ENCODE measurements at places on chromosomes 7 and 10.
A peak's percentile ranks its signal among the peaks of the same experiment; 100 is the strongest.

GRCh38 chr10:91328320-91328984, 81.7 kb upstream of the HECTD2 start:
- no peak for DNase-seq

DNA sequence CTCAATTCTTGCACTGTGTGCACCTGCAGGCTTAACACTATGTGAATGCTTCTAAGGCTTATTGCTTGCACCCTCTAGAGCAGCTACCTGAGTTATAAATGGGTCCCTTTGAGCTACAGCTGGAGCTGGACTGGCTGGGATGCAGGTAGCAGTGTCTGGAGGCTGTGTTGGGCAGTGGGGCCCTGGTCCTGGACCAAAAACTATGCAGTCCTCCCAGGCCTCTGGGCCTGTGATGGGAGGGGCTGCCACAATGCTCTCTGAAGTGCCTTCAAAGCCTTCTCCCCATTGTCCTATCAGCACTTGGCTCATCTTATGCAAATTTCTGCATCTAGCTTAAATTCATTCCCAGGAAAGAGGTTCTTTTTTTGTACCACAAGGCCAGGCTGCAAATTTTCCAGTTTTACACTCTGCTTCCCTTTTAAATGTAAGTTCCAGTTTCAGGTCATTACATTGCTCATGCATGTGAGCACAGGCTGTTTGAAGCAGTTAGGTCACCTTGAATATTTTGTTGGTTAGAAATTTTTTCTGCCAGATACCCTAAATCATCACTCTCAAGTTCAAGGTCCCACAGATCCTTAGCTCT, 26.0 kb downstream of the KBTBD2 start:
- no peak for DNase-seq

- no peak for DNase-seq
Observed at GRCh38 chr7:68688416-68689086, 909.7 kb upstream of the AUTS2 start.

DNA sequence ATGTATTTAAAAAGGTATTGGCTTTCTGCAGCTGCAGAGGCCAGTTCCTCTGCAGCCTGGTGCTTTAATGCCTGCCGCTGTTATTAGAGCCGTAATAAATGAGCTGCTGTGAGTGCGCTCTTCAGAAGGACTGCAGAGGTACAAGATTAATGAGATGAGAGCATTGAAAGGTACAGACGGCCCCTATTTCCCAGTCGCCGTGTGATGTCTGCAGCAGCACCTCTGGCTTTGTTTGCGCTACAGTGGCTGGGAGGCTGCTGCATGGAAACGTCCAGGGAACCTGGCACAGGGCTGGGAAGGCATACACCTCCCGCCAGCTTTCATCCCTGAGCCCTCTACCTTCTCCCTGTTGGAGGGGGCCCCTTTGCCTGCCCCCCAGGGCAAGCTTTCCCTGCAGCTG, 383.8 kb upstream of the ZMIZ1 start:
- no peak for DNase-seq

DNA sequence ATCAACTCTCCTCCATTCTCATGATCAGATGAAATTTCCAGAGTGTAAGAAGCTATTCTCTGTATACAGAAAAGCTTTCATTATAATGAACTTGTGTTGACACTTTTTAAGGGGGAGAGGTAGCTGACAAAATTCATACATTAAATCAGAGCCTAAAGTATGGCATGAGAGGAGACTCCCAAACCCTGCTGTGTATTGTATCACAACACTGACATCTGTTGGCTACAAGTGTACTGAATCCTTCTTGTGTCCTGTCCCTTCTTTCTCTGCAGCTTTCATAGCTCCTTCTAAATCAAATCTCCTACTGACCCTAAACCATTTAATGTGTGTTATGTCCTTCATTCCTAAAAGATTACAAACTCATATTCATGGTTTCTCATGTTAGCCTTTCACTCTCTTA, 70.9 kb downstream of the GCC1 start:
- no peak for DNase-seq

- DNase-seq: no peak
Observed at GRCh38 chr7:4774007-4774406, 1.4 kb upstream of the AP5Z1 start.

DNA sequence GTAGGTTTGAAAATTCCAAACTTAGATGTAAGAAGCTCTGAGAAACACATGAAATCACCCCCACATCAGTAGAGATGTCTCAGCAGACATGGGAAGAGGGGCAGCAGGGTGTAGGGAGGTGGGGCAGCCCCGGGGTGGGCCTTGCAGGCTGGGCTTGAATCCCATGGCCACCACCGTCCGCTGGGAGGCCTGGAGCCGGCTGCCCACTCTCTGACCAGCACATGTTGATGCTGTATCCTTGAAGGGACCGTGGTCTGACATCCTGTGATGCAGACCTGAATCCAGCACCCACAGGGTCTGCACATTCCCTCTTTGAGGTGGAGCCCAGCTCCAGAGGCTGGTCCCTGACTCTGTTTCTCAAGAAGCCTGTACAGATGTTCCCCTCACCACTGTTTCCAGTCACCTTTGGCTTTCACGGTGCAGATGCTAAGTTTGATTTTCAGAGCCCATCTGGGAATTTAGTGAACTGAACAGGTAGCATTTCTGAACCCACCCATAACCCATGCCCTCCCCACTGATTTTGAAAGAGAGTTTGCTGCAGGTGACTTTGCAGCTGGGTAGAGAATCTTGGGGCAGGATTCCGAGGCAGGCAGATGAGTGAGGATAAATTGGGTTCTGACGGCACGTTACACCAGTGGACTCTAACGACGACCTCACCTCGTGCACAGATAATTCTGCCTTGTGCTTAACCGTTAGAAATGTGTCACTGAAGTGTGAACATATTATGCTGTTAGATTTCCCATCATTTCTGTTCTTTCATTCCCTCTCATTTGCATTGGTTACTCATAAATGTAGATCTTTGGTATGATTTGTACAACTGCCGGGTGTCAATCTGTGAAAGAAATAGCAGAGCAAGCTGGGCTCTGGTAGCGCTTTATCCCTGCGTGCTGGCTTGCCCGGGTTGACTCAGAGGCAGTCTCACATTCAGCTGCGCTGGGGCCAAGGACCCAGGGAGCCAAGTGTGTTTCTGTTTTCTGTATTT, 45.7 kb downstream of the IKZF1 start:
- DNase-seq: peak; percentile 67

DNA sequence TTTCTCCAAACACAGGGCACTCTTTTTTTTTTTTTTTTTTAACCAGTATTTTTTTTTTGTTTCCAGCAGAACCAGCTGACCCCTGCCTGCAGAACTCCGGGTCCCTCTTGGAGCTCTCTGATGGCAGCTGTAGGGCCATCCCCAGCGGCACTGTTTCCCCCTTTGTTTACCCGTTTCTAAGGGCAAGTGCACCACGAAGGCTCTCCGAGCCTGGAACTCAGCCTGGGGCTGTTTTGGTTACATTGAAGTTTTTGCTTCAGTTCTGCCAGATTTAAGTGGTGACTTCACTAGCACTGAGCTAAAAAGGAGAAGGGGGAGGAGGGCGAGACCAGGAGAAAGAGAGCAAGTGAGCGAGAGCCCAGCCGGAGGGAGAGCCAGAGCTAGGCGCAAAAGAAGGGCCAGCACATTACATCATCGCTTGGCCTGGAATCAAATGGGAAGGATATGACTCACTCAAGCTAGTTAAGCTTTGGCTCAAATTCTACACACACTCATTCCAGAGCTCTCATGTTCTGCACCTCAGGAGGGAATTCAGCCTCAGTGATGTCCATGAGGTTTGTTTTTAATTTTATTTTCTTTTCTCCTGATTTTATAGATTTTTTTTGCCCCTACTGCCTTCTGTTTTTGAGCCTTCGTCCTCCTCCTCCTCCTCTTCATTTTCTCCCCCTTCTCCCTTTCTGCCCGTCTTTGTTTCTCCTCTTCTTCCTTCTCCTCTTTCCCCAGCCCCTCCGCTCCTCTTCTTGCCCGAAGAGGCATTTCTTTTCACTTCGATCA, 272.3 kb downstream of the TRIL start:
- no peak for DNase-seq

DNA sequence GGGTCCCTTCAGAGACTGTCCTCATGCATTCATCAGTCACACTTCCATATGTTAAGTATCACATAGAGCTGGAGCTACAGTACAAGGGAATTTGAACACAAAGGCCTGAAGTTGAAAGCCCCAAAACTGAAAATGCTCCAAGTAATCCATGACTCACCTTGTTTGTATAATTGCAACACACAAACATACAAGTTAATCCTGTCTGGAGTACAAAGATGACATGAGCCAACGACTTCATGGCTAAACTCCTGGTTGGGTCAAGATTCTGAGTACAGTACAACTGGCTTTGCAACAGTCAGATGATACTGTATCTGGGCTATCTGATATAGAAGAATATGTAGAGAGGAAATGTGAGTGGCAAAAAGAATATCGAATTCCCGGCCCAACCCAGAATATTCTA, 73.1 kb upstream of the AASS start:
- DNase-seq: no peak

DNA sequence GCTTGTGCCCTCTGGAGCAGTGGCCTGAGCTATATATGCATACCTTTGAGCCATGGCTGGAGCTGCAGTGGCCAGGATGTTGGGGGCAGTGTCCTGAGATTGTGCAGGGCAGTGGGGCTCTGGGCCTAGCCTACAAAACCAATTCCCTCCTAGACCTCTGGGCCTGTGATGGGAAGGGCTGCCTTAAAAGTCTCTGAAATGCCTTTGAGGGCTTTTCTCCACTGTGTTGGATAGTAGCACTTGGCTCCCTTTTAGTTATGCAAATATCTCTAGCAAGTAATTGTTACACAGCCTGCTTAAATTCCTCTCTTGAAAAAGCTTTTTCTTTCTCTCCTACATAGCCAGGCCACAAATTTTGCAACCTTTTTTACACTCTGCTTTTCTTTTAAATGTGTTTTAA, 426.4 kb downstream of the ACTR3B start:
- no peak for DNase-seq

- DNase-seq: no peak
Observed at GRCh38 chr7:90597563-90598253, 1.6 kb downstream of the CDK14 start.

GRCh38 chr7:141737118-141737835, 881 bp upstream of the SSBP1 start:
- DNase-seq: no peak

DNA sequence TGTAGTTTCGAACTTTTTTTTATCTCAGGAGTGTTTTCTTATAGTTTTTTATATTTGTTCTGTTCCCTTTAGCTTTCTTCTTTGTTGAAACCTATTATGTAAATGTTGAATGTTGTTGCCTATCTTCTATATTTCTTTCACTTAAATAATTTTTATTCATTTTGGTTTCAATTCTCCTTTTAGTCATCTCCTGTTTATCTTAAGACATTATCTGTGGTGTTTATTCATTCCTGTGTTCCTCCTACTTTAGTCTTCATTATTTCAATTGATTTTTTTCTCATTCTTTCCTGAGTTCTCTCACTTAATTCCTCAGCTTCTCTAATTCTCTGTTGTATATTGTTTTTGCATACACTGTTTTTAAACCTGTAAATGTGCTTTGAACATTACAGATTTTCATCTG, 64.1 kb downstream of the XPNPEP1 start:
- DNase-seq: no peak

DNA sequence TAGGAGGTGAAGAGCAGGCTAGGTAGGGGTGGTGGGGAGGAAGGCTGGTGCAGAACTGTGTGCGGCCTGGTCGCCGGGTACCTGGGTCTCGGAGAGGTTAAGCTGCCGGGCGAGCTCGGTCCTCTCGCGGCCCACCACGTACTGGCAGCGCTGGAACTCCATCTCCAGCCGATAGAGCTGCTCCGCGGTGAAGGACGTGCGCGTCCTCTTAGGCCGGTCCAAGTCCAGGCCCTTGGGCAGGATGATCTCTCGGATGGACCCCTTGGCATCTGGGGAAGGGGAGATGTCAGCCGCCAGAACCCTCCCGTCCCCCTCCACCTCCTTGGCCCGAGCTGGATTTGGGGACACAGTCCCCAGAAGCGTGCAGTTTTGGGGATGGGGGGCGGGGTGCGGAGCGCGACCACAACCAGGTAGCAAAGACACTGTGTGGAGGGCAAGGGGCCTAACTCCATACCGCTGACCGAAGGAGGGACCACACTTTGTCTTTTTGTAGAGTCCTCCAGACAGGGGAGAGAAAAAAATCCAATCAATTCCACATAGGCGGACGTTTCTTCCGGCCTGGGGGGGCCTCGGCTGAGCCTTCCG, 1.6 kb downstream of the VAX1 start:
- no peak for DNase-seq

- DNase-seq: no peak
Observed at GRCh38 chr7:135333200-135333599, 99.6 kb downstream of the STRA8 start.

DNA sequence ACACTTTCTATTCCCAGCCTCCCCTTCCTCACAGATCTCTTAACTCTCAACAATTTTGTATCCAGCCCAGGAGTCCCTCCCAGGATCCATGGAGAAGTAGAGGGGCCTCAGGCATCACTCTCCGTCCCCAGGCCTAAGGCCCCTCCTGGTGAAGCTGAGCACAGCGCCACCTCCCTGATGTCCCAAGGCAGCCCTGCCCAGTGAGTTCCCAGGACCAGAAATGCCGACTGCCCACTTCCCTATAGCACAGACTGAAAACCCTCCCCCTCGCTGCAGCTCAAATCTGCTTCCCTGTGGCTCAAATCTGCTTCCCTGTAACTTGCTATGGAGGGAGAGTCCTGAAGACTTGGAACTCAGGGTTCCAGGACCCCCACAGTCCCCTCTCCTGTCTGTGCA, 35.6 kb downstream of the YKT6 start:
- no peak for DNase-seq

GRCh38 chr10:24415455-24416125, 206.7 kb downstream of the KIAA1217 start:
- DNase-seq: no peak

GRCh38 chr10:95500649-95501048, 60.5 kb downstream of the SORBS1 start:
- DNase-seq: no peak

DNA sequence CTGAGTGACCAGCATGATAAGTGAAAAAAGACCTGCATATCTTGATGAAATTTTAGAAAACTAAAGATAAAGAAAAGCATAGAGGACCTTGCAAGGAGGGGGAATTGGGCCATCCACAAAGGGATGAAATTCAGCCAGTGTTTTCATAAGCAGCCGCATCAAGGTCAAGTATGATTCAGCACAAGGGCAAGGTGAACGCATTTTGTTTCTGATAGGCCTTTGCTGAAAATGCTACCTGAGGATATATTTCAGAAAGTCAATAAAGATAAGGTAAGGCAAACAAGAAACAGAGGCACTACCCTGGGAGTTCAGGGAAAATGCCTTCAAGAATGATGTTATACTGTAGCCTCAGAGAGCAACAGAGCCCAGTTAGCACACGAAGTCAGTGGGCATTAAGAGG, 55.0 kb upstream of the SHH start:
- no peak for DNase-seq

DNA sequence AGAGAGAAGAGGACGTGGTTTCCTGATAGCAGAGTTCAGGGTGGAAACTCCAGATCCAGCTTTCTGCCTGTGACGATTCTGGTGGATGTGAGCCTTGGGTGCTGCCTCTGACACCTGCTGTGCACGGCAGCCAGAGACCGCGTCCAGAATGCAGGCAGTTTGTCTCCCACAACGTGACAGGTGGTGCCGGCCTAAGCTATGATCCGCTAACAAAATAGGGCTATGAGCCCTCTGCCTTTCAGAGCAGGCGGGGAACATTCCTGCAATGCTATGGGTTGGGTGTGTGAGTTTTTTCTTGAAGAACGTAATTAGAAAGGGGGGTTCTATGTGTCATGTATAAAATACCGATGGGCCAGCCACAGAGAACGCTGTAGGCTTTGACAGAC, 297.3 kb upstream of the PRKCQ start:
- DNase-seq: no peak

Data from stimulated activated CD4-positive, alpha-beta T cell treated with anti-CD3 and anti-CD28 coated beads, Interleukin-4, amount 100 ng/mL, for 48 hours (primary cell).